Panc1 (cell line): ENCODE measurements at places on chromosomes 12 and 14. TPM values are rescaled to one million over a fixed set of nuclear protein-coding genes. Genes with fewer than 3 reads are reported as not detected.

GRCh38 chr12:122031342-122032216 is 9.9 kb downstream of the BCL7A start:
- no peak overlapping the region for H3K4me3 ChIP-seq
- H3K27me3 ChIP-seq, result no peaks in the 10 kb centered on the region
- H3K36me3 ChIP-seq, result no peaks in the 10 kb centered on the region; the same call in 1 of the 2 replicates
- H3K4me1 ChIP-seq, result peaks cover 23% of the 10 kb centered on the region
- no peak overlapping the region for H3K27ac ChIP-seq

- H3K4me3 ChIP-seq, result no peak overlapping the region
- no peaks in the 10 kb centered on the region for H3K27me3 ChIP-seq
- no peaks in the 10 kb centered on the region for H3K36me3 ChIP-seq
- H3K27ac ChIP-seq, result no peak overlapping the region
- no peak for DNase-seq
- no peaks in the 10 kb centered on the region for H3K4me1 ChIP-seq
Observed at GRCh38 chr14:61615743-61616523, 79.4 kb upstream of the HIF1A start.

Gene FLRT2
- total RNA-seq, result 4.5 TPM

Gene NFE2
- 0.26 TPM for total RNA-seq
